ENCODE measurements at places on chromosomes 12 and 14. TPM values are rescaled to one million over a fixed set of nuclear protein-coding genes. Genes with fewer than 3 reads are reported as not detected.

The RIN3 gene
- total RNA-seq: 29.3 TPM

GRCh38 chr12:43331935-43332334 lies 220.1 kb downstream of the ADAMTS20 start:
- DNase-seq: no peak
- no peak overlapping the region for H3K4me3 ChIP-seq
- no peaks in the 10 kb centered on the region for H3K4me1 ChIP-seq
- H3K27me3 ChIP-seq: no peaks in the 10 kb centered on the region
- no peaks in the 10 kb centered on the region for H3K36me3 ChIP-seq

The KCNA1 gene
- not detected for total RNA-seq

- no peak for DNase-seq
- peaks cover 2% of the 10 kb centered on the region for H3K27me3 ChIP-seq
- no peak overlapping the region for H3K4me3 ChIP-seq
- H3K36me3 ChIP-seq: no peaks in the 10 kb centered on the region
Observed at GRCh38 chr12:91072931-91073330, 15.1 kb upstream of the KERA start.

GRCh38 chr12:108307006-108307405 lies 32.1 kb downstream of the CMKLR1 start:
- H3K27ac ChIP-seq: peak overlapping the region; percentile 50
- no peaks in the 10 kb centered on the region for H3K36me3 ChIP-seq
- H3K27me3 ChIP-seq: peaks cover 17% of the 10 kb centered on the region
- no peak overlapping the region for H3K4me3 ChIP-seq

DNA sequence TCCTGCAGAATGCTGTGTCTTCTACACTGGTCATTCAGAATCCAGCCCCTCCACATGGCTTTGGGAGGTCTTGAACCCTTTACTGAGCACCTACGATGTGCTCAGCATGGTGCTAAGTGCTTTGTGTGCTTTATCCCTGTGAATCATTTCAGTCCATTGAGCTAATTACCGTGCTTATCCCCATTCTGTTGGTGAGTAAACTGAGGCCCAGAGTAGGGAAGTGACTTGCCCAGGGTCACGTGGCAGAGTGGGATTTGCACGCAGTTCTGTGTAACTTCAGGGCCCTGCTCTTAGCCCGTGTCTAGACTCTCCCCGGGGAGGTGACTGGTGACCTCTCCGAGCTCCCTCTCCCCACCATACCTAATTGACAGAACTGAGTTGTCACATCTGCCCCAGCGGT lies 27.4 kb downstream of the MVK start:
- no peak overlapping the region for H3K4me3 ChIP-seq
- H3K27ac ChIP-seq: no peak overlapping the region
- no peaks in the 10 kb centered on the region for H3K27me3 ChIP-seq
- peaks cover 15% of the 10 kb centered on the region for H3K4me1 ChIP-seq
- no peak for DNase-seq

GRCh38 chr12:117452112-117452511 lies 90.7 kb upstream of the NOS1 start:
- no peaks in the 10 kb centered on the region for H3K27me3 ChIP-seq
- H3K27ac ChIP-seq: no peak overlapping the region
- H3K36me3 ChIP-seq: no peaks in the 10 kb centered on the region
- DNase-seq: no peak
- no peaks in the 10 kb centered on the region for H3K4me1 ChIP-seq

- H3K27ac ChIP-seq: no peak overlapping the region
- no peak overlapping the region for H3K4me3 ChIP-seq
- no peaks in the 10 kb centered on the region for H3K4me1 ChIP-seq
- DNase-seq: no peak
Observed at GRCh38 chr12:19643635-19644034, 204.3 kb downstream of the AEBP2 start.

The KRT77 gene
- not detected for total RNA-seq

- no peak overlapping the region for H3K4me3 ChIP-seq
- H3K27ac ChIP-seq: no peak overlapping the region
Observed at GRCh38 chr14:23559010-23559925, 3.2 kb downstream of the THTPA start.

DNA sequence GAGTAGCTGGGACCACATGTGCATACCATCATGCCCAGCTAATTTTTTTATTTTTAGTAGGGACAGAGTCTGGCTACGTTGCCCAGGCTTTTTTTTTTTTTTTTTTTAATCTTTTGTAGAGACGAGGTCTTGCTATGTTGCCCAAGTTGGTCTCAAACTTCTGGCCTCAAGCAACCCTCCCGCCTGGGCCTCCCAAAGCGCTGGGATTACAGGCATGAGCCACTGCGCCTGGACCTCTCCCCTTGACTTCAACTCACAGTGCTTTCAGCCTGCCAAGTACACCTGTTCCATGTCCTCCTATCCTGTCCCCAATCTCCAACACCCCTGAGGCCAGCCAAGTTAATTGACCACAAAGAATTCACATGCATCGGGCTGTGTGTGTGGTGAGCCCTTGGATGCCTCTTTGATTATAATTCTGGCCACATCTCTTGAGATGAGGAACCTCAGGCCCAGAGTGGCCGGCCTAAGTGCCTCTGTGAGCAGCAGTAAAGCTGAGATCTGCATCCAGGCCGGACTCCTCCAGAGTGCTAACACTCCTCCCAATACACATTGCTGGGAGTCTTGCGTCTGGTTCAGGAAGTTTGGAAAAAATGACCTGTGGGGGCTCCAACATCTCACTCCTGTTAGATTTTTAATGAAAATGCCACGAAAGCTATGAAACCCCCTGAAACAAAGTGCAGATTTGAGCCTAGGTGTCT lies 6.8 kb downstream of the RAB35 start:
- H3K36me3 ChIP-seq: peaks cover 65% of the 10 kb centered on the region
- H3K4me1 ChIP-seq: peaks cover 72% of the 10 kb centered on the region
- peak overlapping the region; percentile 91 for H3K27ac ChIP-seq
- DNase-seq: no peak
- H3K4me3 ChIP-seq: no peak overlapping the region

- peaks cover 38% of the 10 kb centered on the region for H3K36me3 ChIP-seq
- H3K4me1 ChIP-seq: peaks cover 42% of the 10 kb centered on the region
- no peaks in the 10 kb centered on the region for H3K27me3 ChIP-seq
- DNase-seq: peak; percentile 80
Observed at GRCh38 chr12:64610660-64611340, 505 bp downstream of the RASSF3 start.

DNA sequence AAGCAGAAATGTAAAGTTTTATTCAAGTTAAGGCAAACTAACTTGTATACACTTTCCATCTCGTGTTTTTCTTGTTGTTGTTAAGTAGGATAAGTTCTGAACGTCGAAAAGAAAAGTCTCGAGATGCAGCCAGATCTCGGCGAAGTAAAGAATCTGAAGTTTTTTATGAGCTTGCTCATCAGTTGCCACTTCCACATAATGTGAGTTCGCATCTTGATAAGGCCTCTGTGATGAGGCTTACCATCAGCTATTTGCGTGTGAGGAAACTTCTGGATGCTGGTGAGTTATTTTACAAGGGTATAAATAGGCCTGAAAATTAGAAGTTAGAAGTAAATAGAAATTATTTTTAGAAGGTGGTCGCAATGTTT lies 25.0 kb downstream of the HIF1A start:
- no peaks in the 10 kb centered on the region for H3K27me3 ChIP-seq
- H3K4me1 ChIP-seq: peaks cover 68% of the 10 kb centered on the region
- H3K36me3 ChIP-seq: peaks cover 42% of the 10 kb centered on the region
- H3K4me3 ChIP-seq: no peak overlapping the region
- no peak for DNase-seq

GRCh38 chr14:78764240-78764639 lies 594.1 kb downstream of the NRXN3 start:
- no peaks in the 10 kb centered on the region for H3K4me1 ChIP-seq
- no peak overlapping the region for H3K4me3 ChIP-seq
- no peak for DNase-seq
- H3K27ac ChIP-seq: no peak overlapping the region
- no peaks in the 10 kb centered on the region for H3K27me3 ChIP-seq
- H3K36me3 ChIP-seq: no peaks in the 10 kb centered on the region

DNA sequence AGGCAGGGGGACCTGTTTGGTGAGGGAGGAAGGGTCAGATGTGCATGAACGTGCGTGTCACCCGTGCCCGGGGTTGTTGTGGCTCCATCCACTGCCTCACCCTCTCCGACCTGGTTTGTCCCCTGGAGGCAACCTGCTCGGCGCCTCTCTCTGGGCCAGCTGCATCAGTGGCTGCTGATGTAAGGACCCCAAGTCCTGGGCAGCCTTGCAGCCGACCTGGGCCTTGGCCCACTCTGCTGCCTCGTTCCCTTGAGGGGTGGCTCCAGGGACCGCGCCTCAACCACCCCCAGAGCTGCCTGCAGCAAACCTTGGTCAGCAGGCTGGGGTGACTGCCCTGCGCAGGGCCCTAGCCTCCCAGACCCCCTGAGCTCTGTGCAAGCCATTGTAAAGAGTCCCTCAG lies 351.7 kb downstream of the TMEM121 start:
- H3K36me3 ChIP-seq: no peaks in the 10 kb centered on the region
- no peak for DNase-seq
- H3K27me3 ChIP-seq: peaks cover 52% of the 10 kb centered on the region
- peaks cover 4% of the 10 kb centered on the region for H3K4me1 ChIP-seq

The SERPINA10 gene
- not detected for total RNA-seq

DNA sequence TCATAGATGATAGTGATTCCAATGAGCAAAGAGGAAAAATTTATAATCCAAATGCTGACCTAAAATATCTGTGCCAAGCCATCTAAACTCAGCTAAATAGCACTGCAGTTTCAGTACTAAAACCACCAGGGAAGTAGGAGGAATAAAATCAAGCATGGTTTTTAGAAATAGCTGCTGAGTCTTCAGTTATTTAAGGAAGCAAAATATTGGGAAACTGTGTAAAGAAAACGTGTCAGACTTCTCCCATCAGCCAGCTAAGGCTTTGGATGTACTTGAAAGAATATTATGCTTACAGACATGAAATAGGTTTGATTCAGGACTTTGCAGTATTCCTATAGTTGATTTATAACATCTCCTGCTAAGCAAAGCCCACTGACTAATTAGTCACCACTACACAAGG lies 24.7 kb downstream of the CLEC2D start:
- peaks cover 71% of the 10 kb centered on the region for H3K4me1 ChIP-seq
- H3K27me3 ChIP-seq: no peaks in the 10 kb centered on the region
- no peak overlapping the region for H3K4me3 ChIP-seq
- H3K36me3 ChIP-seq: peaks cover 92% of the 10 kb centered on the region
- DNase-seq: no peak
- no peak overlapping the region for H3K27ac ChIP-seq

- H3K4me3 ChIP-seq: peak within 1 kb of the TSS; percentile 47
- H3K27ac ChIP-seq: no peak within 1 kb of the TSS
- peaks cover 12% of the 10 kb centered on the region for H3K4me1 ChIP-seq
- peak; percentile 43 for DNase-seq
- peaks cover 9% of the 10 kb centered on the region for H3K27me3 ChIP-seq
Observed at GRCh38 chr12:6647083-6647604, at the start of gene ACRBP. Gene ACRBP (minus strand): TSS chr12:6647432. CDS start chr12:6647366, 66 bp downstream.

- H3K27me3 ChIP-seq: peaks cover 9% of the 10 kb centered on the region
- H3K36me3 ChIP-seq: no peaks in the 10 kb centered on the region
- no peak overlapping the region for H3K4me3 ChIP-seq
- H3K4me1 ChIP-seq: peaks cover 2% of the 10 kb centered on the region
Observed at GRCh38 chr14:21933681-21934080, 260.1 kb upstream of the OR4E1 start.

GRCh38 chr12:6620137-6620884 lies 13.1 kb upstream of the CHD4 start:
- H3K27ac ChIP-seq: no peak overlapping the region
- peaks cover 16% of the 10 kb centered on the region for H3K4me1 ChIP-seq
- H3K36me3 ChIP-seq: peaks cover 2% of the 10 kb centered on the region
- peak overlapping the region; percentile 54 for H3K4me3 ChIP-seq
- no peaks in the 10 kb centered on the region for H3K27me3 ChIP-seq

- H3K4me1 ChIP-seq: peaks cover 39% of the 10 kb centered on the region
- no peaks in the 10 kb centered on the region for H3K27me3 ChIP-seq
- DNase-seq: peak; percentile 70
- H3K36me3 ChIP-seq: peaks cover 38% of the 10 kb centered on the region
- H3K4me3 ChIP-seq: peak overlapping the region; percentile 90
Observed at GRCh38 chr12:388541-389141, 479 bp downstream of the KDM5A start.

The RAP1B gene
- 291 TPM for total RNA-seq

- H3K4me1 ChIP-seq: peaks cover 14% of the 10 kb centered on the region
- peaks cover 71% of the 10 kb centered on the region for H3K36me3 ChIP-seq
- H3K4me3 ChIP-seq: no peak overlapping the region
- no peak overlapping the region for H3K27ac ChIP-seq
- H3K27me3 ChIP-seq: no peaks in the 10 kb centered on the region
Observed at GRCh38 chr14:90963343-90963742, 97.1 kb downstream of the RPS6KA5 start.

GRCh38 chr14:22872833-22873520 lies 1.4 kb downstream of the LRP10 start:
- H3K27ac ChIP-seq: peak overlapping the region; percentile 81
- DNase-seq: no peak
- H3K27me3 ChIP-seq: no peaks in the 10 kb centered on the region
- peaks cover 39% of the 10 kb centered on the region for H3K4me1 ChIP-seq
- H3K4me3 ChIP-seq: peak overlapping the region; percentile 81

The SRRM4 gene
- not detected for total RNA-seq

The KCNJ8 gene
- not detected for total RNA-seq

The KRT1 gene
- 0.13 TPM for total RNA-seq

GRCh38 chr12:14614704-14615121 lies 47.0 kb upstream of the PLBD1 start:
- H3K27me3 ChIP-seq: peaks cover 13% of the 10 kb centered on the region
- no peaks in the 10 kb centered on the region for H3K36me3 ChIP-seq
- H3K27ac ChIP-seq: no peak overlapping the region
- H3K4me1 ChIP-seq: no peaks in the 10 kb centered on the region

GRCh38 chr14:105525861-105526775 lies at the start of gene TMEM121:
Gene TMEM121 (plus strand): TSS chr14:105526583. CDS start chr14:105528835, 2,252 bp downstream.
- H3K36me3 ChIP-seq: no peaks in the 10 kb centered on the region
- DNase-seq: peak; percentile 38
- no peak within 1 kb of the TSS for H3K27ac ChIP-seq
- H3K4me3 ChIP-seq: peak within 1 kb of the TSS; percentile 67
- H3K4me1 ChIP-seq: peaks cover 32% of the 10 kb centered on the region

DNA sequence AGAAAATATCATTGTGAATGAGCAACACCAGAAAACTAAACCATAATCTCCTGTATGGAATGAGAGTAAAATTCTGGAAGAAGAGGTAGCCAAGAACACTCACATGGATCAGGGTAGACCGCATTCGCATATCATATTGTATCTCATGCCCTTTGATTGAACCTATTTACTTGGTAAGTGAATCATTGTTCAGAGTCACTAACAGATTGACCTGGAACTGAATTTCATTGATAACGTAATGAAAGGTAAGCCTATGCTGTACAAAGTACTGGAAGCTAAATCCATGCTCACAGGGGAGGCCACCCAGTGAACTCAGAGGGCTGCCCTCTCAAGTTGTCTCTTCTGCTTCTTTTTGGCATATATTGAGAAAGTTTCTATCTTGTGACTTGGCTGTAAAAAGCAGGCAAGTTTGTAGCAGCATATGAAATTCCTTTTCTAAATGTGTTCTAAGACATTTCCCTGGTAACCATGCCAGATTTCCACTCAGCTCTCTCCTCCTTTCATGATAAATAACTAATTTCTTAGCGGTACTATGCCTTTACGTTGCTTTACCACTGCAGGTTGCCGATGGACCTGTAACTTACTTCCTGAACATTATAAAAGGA lies 91.4 kb downstream of the PLCZ1 start:
- H3K4me3 ChIP-seq: no peak overlapping the region
- H3K27ac ChIP-seq: no peak overlapping the region
- no peak for DNase-seq
- H3K4me1 ChIP-seq: no peaks in the 10 kb centered on the region
- H3K27me3 ChIP-seq: no peaks in the 10 kb centered on the region
- no peaks in the 10 kb centered on the region for H3K36me3 ChIP-seq

The SPX gene
- 1.1 TPM for total RNA-seq

The PPP1R36 gene
- total RNA-seq: not detected

All from activated CD4-positive, alpha-beta memory T cell treated with anti-CD3 and anti-CD28 coated beads, Interleukin-2, amount 10 ng/mL, durations not matched to agents 7 days and 5 days (primary cell).